ENCODE measurements at places on chromosomes 5 and 9.

DNA sequence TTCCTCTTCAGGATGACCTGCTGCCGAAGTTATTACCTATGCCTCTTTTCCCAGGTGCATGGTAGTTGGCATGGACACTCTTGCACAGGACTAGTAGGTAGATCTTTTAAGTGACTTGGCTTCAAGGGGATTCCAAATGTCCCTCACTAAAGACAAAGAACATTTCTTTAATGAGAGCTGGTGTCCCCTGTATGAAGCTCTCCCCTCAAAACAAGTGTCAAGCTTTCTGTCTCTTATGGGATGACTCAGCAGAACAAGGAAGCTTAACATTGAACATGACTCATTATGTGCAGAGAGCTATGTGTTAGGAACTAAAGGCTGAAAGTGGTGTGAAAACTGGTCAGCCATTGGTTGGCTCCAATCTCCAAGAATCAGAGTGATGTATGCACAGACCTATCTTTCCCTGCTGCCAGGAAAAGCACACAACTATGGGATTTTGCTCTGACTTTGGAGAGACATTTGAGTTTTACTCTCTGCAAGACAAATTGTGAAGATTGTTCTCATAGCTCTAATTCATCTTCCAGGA is 120.5 kb downstream of the PRDM6 start:
- DNase-seq = no peak

GRCh38 chr9:19184144-19184917 is 46.2 kb upstream of the DENND4C start:
- DNase-seq = peak; percentile 46

- DNase-seq = peak; percentile 32
Measured at GRCh38 chr5:32388432-32389129, 56.0 kb downstream of the ZFR start.

GRCh38 chr9:126166866-126167265 is 159.8 kb upstream of the MVB12B start:
- DNase-seq = no peak

Measured in SIG-M5 (cell line).